Caki2 (cell line): ENCODE measurements at places on chromosomes 11 and 22.

DNA sequence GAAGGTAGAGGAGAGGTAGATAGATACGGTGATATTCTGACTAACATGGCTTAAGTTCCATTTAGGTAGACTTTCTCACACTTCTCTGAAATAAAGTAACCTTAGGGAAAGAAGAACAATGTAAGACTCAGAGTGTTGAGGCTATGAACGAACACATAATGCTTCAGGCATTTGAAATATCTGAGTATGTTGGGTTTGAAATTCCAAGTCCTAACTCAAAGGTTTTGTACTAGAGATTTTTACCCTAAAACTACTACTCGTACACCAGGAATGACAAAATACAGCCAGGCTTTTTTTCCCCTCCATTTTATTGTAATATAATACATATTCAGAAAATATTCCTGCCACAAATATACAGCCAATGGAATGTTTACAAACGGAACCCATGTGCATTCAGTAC is 592.6 kb downstream of the ETS1 start:
- DNase-seq, result no peak

DNA sequence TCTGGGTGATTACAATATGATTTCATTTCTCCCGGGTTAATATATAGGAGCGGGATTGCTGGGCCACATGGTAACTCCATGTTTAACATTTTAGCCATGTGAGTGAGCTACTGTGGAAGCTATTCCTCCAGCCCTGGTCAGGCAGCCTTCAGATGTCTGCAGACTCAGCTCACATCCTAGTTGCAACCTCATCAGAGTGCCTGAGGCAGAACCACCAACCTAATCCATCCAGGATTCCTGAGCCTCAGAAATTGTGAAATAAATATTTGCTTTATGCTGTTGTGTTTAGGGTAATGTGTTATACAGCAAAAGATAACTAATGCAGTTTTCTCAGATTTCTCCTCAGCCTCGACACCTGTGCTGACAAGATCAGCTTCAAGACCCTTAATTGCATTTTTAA is 676.8 kb downstream of the OPCML start:
- no peak for DNase-seq

GRCh38 chr11:36683818-36684217 is 85.8 kb upstream of the RAG2 start:
- no peak for DNase-seq

DNA sequence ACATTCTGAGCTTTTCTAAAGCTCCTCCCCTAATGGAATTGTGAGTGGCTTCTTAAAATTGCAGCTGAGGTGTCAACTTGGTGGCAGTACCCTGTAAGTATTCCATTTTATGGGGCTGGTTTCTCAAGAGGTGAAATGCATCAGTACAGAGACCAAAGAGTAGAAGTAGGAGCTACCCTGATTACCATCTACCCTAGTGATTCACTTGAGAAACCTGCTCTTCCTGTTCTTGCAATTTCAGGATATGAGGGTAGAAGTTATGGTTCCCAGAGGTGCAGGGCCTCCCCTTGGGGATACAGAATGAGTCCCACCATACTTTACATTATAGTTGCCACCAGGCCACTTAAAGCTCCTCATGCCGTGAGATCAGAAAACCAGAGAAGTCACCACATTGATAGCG is 944.6 kb downstream of the OPCML start:
- no peak for DNase-seq

DNA sequence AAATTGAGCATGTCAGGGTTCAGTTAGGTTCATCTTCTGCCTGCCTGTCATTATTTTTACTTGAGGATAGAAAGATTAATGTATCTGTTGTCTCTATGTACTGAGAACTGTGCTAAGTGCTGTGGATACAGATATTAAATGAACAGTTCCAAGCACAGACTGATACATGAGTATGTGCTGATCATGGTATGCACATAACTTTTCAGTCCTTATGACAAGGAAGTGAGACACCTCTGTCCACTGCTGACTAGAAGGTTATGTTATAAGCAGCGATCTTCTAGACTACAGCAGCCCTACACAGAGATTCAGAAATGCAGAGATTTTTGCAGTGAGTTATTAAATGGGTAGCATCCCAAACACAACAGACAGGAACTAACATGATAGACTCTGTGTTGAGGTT is 335.6 kb upstream of the MTNR1B start:
- DNase-seq, result no peak

GRCh38 chr11:2713094-2713493 is 13.3 kb upstream of the KCNQ1OT1 start:
- no peak for DNase-seq

GRCh38 chr11:25535467-25536272 is 796.3 kb upstream of the ANO3 start:
- DNase-seq, result no peak

DNA sequence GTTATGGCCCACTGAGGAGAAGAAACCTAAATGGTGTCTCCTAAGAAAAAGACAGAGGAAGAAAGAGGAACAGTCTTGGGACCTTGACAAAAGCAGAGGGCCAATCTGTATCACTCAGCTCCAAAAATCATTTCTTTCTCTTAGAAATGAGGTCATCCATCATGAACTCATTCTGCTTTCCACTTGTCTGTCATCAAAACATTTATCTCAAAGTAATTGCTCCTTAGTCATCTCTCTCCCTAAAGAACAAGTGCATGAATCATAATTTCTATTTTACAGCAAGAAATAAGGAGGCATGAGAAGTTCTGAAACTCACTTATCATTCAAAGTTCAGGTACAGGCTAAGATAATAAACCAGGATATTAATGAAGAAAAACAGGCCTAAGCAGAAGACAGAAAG is 375.6 kb downstream of the KCNA4 start:
- DNase-seq, result no peak

GRCh38 chr22:47008208-47008885 is 245.9 kb downstream of the TBC1D22A start:
- DNase-seq, result no peak

DNA sequence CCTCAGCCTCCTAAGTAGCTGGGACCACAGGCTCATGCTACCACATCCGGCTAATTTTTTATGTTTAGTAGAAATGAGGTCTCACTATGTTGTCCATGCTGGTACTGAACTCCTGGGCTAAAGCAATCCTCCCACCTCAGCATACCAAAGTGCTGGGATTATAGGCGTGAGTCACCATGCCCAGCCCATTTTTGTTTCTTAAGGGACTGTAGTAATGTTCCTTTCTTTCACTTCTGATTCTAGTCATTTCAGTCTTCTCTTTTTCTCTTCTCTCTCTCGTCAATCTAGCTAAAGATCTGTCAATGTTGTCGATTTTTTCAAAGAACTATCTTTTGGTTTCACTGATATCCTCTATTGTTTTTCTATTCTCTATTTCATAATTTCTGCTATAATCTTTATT is 111.0 kb upstream of the APOA1 start:
- no peak for DNase-seq

DNA sequence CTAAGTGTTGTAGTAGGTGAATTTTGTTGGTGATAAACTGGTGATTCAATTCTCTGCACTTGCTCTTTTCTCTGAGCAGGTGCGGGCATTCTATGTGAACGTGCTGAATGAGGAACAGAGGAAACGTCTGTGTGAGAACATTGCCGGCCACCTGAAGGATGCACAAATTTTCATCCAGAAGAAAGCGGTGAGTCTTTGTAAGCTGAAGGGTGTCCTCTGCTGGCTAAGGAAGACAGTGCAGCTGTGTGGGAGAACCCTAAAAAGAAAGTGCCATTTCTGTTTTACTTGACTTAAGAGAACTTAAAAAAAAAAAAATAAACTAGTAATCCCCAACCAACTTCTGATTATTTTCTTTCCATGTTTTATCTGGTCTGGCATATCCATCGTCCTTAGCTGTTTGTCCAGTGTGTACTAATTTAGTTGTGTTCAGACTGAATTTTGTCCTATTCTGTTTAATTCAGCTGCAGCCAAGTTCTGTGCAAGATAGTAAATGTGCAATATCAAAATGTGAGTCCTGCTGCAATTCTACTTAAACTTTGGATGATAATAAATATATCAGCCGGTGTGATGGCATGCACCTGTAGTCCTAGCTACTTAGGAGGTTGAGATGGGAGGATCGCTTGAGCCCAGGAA is 29.6 kb downstream of the CAT start:
- DNase-seq, result no peak
